ENCODE measurements at places on chromosomes 1 and 21. TPM values are rescaled to one million over a fixed set of nuclear protein-coding genes. Genes with fewer than 3 reads are reported as not detected.

The GPR137B gene
- total RNA-seq, result 4.7 TPM

The TNFAIP8L2 gene
- total RNA-seq, result 17.1 TPM

GRCh38 chr1:200415227-200415626 is 5.4 kb upstream of the ZNF281 start:
- H3K36me3 ChIP-seq, result no peaks in the 10 kb centered on the region
- H3K4me1 ChIP-seq, result peaks cover 27% of the 10 kb centered on the region
- DNase-seq, result no peak
- H3K27me3 ChIP-seq, result peaks cover 6% of the 10 kb centered on the region
- H3K27ac ChIP-seq, result no peak overlapping the region
- peak overlapping the region; percentile 57 for H3K4me3 ChIP-seq

- no peaks in the 10 kb centered on the region for H3K4me1 ChIP-seq
- no peak overlapping the region for H3K4me3 ChIP-seq
- no peak overlapping the region for H3K27ac ChIP-seq
- DNase-seq, result no peak
These were observed 225.4 kb downstream of the RHOU start for GRCh38 chr1:228960705-228961104.

GRCh38 chr1:197065559-197065958 is 1.5 kb downstream of the F13B start:
- no peak for DNase-seq
- H3K36me3 ChIP-seq, result peaks cover 3% of the 10 kb centered on the region
- H3K4me3 ChIP-seq, result no peak overlapping the region
- no peaks in the 10 kb centered on the region for H3K27me3 ChIP-seq
- no peaks in the 10 kb centered on the region for H3K4me1 ChIP-seq
- no peak overlapping the region for H3K27ac ChIP-seq

DNA sequence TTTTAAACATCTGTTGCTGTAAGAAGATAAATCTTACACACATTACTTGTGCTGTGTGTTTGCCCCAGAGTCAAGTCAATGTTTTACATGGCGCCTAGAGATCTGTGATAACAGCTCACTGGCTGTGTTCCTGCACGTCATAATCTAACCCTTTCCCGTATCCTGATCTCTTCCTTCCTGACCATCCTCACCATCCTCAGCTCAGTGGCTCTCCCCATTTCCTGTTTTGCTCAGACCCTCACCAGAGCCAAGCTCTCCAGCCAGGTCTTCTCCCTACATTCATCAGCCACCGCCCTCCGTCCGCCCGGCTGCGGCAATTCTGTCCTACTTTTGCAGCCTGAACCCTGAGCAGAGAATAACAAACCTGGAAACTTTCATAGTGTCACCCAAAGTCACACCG is 824.7 kb downstream of the USP25 start:
- no peaks in the 10 kb centered on the region for H3K36me3 ChIP-seq
- no peak overlapping the region for H3K27ac ChIP-seq
- H3K4me3 ChIP-seq, result no peak overlapping the region

GRCh38 chr1:248521856-248522255 is 14.0 kb downstream of the OR2G6 start:
- no peaks in the 10 kb centered on the region for H3K36me3 ChIP-seq
- H3K27ac ChIP-seq, result no peak overlapping the region
- no peaks in the 10 kb centered on the region for H3K27me3 ChIP-seq
- no peak for DNase-seq
- no peaks in the 10 kb centered on the region for H3K4me1 ChIP-seq
- no peak overlapping the region for H3K4me3 ChIP-seq

DNA sequence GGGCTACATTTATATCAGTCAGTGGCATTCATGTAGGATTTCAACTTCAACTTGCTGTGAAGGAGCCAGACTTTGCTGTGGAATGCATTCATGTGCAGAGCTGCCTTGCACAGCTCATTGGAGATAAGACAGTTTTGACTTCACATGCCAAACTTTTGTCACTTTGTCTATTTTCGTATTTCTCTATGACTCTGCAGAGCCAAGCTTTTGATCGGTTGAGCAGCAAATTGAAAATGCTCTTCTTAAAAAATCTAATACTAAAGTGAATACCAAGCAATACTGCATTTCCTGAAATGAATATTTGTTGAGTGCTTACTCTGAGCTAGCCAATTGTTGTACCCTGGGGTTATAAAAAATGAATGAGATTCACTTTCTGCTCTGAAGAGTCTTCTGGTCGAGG is 388.7 kb downstream of the ST6GALNAC3 start:
- no peak for DNase-seq
- no peak overlapping the region for H3K27ac ChIP-seq
- no peaks in the 10 kb centered on the region for H3K36me3 ChIP-seq
- peaks cover 8% of the 10 kb centered on the region for H3K4me1 ChIP-seq
